ENCODE measurements at places on chromosomes 1 and 21.

GRCh38 chr1:228226956-228227791 is 19.3 kb downstream of the OBSCN start:
- no peak for DNase-seq

- DNase-seq, result no peak
These were observed 24.5 kb upstream of the GNPAT start for GRCh38 chr1:231216498-231216897.

DNA sequence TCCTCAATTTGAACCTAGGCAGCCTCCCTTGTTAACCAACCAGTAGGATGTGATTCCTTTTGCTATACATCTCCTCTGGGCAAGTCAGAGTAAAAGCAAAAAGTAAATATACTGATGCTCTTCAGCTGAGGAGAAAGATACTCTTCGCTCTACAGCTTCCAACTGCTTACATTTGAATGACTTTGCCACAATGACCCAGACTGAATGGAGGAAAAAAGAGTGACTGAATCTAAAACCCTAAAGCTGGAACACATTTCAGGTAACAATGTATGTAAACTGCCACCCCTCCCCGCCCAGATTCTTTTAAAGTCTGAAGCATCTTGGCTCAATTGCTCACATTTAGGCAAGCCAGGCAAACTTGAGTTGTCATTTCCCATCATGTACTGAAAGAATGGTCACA is 46.1 kb downstream of the SLC16A1 start:
- no peak for DNase-seq

DNA sequence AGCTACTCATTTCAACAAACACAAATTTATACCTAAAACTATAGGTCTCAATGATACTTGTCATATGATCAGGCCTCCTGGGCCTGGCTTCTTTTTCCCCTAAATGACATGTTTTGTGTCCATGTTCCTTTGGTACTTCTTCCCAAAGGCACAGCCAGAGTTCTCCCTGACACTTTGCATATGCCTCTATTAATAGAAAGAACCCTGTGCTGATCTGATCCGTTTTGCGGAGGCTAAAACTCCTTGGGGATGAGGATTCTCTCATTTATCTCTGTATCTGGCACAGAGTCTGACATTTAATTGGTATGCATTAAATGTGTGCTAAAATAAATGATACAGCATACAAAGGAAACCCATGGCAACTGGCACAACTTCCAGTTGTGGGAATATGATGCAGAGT is 11.5 kb downstream of the ATPAF1 start:
- DNase-seq, result no peak

DNA sequence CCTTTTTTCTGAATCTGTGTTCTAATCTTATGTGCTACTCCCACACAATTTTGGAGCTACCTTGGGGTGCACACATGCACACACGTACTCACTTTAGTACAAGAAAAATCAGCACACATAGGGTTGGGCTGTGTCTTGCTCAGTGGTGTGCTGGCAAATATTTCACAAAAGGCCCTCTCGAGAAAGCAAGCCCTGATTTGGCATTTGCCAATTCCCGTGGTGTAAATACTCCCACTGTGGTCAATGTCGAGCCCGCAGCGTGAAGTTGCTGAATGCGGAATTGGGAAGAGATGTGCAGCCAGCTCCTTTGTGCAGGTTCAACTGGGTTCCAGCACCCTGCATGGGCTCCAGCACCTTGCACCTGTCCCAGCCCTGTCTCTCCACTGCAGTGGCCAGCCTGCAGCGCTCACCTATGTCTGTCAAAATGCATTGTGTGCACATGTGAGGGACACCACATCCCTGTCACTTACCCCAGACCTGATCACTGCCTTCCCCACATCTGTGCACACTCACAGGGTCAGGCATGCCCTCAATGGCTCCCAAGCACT is 78.4 kb upstream of the WNT4 start:
- DNase-seq, result no peak

GRCh38 chr1:234260578-234260977 is 112.7 kb upstream of the COA6 start:
- no peak for DNase-seq

GRCh38 chr1:77434967-77435366 is 153.1 kb downstream of the AK5 start:
- no peak for DNase-seq

GRCh38 chr1:83815330-83815729 is 183.6 kb downstream of the TTLL7 start:
- no peak for DNase-seq

- DNase-seq, result no peak
These were observed 252.9 kb upstream of the NR5A2 start for GRCh38 chr1:199774433-199775089.

- no peak for DNase-seq
These were observed 88.8 kb downstream of the TNNI3K start for GRCh38 chr1:74323937-74324473.

DNA sequence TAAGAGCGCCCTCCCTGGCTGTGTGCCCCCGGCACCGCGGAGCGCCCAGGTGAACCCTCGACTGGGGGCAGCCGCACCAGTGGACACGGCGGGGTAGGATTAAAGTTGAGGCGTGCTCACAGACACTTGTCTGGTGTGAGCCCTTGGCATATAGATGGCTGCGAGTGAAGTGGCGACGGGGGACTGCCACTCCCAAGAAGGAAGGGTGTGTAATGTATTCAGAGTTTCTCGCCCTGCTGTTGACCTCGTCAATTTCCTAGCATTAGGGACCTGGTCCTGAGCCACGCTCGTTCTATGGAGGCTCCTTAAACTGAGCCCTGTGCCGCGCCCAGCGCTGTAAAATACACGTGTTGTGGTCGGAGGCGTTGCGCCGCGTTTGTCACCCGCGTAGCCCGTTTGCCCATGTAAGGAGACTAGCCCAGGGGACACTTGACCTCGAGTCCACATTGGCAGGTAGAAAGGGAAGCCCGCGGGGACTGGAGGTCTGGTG is 554 bp downstream of the EVA1C start:
- no peak for DNase-seq

- no peak for DNase-seq
These were observed 11.8 kb upstream of the ATF3 start for GRCh38 chr1:212596798-212597197.

DNA sequence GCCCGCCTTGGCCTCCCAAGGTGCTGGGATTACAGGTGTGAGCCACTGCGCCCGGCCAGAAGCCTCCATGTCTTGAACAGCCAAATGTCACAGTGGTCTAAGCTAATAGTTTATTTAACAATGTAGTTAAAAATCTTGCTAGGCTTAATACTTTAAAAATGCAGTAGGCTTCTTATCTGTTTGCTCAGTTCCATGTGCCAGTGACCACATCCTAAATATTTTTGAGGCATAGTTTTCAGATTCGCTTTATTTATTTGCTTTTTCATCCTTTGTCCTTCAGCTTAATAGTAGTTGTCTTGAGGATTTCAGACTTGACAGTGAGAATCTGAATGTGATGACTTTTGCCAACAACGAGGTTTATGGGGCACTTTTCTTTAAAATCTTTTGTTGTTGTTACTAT is 59.9 kb upstream of the PRRX1 start:
- no peak for DNase-seq

DNA sequence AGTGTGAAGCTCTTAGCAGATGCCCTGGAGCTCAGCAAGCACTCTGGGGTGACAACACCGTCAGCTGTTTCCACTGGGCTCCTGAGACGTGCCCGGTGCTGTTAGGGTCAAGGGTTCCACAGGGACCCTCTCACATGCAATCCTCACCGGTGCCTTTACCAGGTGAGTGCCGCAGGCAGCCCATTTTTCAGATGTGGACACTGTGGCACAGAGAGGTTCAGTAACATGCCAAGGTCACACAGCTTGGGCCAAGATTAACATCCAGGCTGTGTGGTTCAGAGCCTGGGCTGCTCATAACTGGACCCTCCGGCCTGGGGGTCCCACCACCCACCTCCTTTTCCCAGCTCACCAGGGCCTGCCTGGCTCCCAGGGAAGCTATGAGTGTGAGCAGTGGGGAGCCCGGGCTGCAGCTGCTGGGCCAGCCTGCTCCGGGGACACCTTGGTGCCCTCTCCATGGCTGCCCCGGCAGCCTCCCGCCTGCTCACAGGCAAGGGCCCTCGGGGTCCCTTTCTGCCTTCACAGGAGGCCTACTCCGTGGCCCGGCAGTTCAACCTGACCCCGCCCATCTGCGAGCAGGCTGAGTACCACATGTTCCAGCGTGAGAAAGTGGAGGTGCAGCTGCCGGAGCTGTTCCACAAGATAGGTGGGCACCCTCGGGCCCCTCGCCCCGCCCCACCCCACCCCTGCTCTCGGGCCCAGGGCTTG is 49.3 kb downstream of the KCNAB2 start:
- DNase-seq, result no peak

DNA sequence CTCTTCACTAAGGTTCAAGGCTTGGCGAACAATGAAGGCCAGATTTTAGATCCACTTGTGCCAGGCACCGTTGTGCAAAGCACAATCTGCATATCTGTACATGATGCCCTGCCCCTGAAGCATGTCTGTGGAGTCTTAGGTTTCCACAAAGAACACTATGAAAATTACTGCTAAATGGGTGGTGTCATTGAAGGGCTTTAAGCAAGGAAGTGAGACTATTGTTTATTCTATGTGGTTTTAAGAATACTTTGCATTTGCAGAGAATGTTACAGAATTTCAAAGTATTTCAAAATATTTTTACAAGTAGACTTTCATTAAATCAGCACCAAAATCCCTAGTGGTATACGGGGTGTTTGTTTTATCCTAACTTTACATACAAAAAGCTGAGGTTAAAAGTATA is 8.8 kb downstream of the TSEN15 start:
- DNase-seq, result no peak

DNA sequence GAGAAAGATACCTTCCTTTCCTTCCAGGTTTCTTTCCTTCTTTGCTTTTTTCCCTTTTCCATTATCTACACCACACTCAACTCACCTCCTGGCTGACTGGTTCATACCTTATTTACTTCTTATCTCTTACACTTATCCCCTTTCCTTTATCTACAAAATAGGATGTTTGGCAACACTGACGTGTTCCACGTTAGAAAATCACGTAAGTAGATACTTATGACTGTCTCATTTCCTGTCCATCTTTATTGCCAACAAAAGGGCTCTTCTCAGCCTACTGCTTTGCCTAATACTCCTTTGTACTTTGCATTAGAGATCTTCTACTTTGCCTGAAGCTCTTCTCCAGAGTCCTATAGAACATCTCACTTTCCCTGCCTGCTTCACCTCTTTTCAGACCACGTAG is 25.1 kb downstream of the SYNJ1 start:
- DNase-seq, result no peak

DNA sequence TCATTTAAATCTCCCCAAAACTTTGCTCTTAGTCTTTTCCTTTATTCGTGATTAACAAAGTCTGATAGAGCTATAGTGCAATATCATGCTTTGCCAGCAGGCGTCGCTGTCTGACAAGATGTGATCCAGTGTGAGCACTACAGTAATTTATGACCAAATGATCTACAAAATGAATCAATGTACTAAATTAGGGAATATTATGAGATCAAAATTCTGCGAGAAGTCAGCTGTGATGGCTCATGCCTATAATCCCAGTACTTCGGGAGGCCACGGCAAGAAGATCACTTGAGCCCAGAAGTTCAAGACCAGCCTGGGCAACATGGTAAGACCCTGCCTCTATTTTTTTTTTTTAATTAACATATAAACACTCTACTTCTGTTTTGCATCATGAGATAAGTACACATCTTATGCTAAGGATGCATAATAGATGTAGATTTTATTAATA is 3.6 kb upstream of the SPSB1 start:
- DNase-seq, result peak; percentile 92

GRCh38 chr1:242800521-242800920 is 276.0 kb upstream of the PLD5 start:
- no peak for DNase-seq

- no peak for DNase-seq
These were observed 49.1 kb downstream of the COP1 start for GRCh38 chr1:176157995-176158394.

GRCh38 chr1:245298781-245299180 is 144.0 kb downstream of the KIF26B start:
- no peak for DNase-seq

GRCh38 chr21:44793592-44794374 is 7.8 kb downstream of the UBE2G2 start:
- DNase-seq, result no peak

GRCh38 chr1:230105754-230106625 is 39.0 kb downstream of the GALNT2 start:
- peak; percentile 83 for DNase-seq

DNA sequence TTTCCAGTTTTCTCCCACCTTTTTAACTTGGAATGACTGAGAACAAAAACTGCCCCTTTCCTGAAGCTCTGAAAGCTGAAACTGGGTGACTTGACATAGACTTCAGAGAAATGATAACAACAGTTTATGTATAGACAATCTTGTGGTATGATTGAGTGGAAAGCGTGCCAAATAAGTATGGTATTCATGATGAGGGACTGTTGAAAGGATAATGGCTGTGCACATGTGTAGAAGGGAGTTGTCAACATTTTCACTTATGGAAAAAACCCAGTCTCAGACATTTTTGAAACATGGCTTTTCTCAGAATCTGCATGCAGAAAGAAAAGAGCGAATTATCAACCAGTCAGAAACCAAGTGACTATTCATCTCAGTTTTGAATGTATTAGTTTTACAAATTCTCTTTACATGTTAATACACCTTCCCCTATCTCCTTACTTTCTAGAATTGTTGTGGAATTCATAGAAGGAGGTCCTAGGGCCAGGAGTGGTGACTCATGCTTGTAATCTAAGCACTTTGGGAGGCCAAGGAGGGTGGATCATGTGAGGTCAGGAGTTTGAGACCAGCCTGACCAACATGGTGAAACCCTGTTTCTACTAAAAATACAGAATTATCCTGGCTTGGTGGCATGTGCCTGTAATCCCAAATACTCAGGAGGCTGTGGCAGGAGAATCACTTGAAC is 261.2 kb downstream of the S1PR1 start:
- no peak for DNase-seq

DNA sequence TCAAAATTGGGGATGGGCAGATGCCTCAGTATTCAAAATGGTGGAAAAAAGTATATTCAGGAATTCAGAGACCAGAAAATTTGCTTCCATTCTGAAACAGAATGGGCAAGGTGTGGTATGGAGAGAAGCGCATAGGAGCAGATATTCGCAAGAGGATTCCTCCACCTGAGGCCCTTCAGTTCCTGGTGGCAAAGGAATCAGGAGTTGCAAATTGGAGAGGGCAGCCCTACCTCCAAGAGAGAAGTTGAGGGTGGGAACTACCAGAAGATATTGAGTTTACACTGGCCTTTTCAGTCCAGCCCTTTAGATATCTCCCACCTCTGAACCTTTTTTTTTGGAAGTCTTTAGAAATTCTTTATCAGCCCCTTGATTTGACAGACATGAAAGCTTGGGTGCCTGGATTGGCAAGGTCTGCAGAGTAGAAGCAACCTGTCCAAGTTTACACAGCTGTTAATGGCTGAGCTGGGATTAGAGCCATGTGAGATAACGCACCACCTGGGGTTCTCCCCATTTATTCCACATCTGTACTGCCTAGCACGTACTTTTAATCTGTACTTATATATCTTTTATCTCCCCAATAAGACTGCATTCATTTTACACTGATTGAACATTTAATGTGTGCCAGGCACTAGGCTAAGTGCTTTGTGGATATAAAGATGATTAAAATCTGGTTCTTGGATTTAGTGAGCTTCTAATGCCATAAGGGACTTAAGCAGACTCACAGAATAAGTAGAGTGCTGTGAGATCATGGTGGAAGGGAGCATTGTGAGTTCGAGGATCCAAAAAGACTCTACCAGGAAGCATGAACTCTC is 99.5 kb downstream of the NGF start:
- DNase-seq, result no peak
